ENCODE measurements at places on chromosomes 2 and 18.

DNA sequence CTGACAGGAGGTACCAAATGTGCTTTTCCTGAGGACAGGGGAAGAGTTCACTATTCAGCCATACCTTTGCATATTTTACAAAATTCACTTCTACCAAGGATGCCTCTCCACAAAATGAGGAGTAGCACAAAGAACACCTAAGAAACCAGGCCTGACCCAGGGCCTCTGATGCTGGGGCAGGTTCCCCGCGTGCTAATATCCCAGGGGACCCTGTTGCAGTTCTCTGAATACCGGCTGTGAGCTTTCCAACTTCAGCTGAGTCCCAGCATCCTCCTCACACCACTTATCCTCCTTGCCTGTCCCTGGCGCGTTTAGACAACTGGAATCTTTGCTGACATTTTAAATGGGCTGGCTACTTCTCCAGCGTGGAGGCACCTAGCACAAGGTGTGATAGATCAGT, 142.3 kb downstream of the BCL2 start:
- DNase-seq = no peak

DNA sequence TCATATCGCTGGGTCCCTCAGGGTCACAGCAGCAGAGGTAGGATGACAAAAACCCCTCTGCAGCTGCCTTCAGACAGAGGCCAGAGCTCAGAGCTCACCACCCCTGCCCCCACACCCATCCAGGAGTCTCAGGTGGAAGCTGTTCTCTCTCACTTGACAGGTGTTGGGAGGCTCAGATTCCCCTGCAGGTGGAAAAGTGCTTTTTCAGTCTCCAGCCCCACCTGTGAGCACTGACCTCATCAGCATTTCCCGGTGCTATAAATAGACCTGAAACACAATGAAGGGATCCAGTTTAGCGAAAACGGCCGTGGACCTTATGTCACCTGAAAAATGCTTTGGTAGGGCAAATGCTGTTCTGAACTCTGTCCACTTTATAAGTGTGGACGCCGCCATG, 254.9 kb downstream of the NDUFA10 start:
- no peak for DNase-seq

GRCh38 chr2:42826231-42826630, 33.8 kb upstream of the HAAO start:
- DNase-seq = no peak

DNA sequence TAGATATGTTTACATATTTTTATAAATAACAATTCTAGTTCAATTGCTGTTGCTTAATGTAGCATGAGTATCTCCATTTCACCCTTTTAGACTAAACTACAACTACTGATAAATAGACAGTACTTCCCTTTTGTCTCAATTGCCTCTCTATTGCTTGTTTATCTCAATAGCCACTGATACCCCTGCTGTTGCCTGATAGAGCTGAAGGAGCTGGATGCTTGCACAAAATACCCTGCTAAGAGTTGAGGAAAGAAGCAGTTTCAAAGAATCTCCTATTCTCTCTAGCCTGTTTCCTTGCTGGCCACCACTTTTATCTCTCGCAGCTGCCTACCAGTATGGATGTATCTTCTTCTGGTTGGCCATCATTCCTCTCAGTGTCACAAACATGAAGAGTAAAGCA, 16.9 kb upstream of the ZNF804A start:
- DNase-seq = peak; percentile 50

DNA sequence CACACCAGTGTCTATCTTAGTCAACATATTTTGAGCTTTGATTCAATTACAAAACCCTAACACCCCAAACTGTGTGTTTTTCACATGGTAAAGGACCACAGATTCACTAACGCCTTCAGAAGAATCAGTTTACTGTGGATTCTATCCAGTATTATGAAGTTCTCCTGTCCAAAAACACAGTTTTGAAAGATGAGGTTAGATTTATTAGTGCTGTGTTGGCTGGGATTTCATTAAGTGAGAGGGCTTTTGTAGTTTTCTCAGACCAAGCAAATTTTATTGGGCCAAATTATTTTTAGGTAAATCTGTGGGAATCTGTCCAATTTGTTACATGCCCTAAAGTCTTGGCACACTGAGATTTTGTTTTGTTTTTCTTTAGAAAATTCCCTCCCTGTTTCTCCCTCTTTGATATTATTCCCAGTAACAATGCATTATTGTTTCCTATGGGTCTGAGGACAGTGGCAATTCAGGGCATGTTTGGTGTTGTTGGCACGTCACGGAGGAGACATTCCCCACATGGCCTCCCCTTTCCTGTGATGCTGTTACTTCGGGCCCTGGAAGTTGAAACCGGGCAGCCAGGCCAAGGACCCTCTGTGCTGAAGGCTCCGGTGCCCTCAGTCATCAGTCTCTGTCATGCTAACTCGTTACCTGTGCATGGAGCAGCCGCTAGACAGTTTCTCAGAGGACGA, 87.5 kb upstream of the ALKAL2 start:
- no peak for DNase-seq

- DNase-seq = peak; percentile 83
These were observed 46.0 kb downstream of the LRRFIP1 start for GRCh38 chr2:237673130-237674001.

DNA sequence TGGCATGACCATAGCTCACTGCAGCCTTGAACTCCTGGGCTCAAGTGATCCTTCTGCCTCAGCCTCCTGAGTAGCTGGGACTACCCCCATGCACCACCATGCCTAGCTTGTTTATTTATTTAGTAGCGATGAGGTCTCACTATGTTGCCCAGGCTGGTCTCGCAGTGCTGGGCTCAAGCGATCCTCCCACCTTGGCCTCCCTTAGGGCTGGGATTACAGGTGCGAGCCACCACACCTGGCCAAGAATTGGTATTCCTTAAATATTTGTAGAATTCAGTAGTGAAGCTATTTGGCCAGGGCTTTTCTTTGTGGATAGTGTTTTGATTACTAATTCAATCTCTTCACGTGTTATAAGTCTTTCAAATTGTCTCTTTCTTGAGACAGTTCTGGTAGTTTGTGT, 56.0 kb downstream of the ODC1 start:
- DNase-seq = no peak

DNA sequence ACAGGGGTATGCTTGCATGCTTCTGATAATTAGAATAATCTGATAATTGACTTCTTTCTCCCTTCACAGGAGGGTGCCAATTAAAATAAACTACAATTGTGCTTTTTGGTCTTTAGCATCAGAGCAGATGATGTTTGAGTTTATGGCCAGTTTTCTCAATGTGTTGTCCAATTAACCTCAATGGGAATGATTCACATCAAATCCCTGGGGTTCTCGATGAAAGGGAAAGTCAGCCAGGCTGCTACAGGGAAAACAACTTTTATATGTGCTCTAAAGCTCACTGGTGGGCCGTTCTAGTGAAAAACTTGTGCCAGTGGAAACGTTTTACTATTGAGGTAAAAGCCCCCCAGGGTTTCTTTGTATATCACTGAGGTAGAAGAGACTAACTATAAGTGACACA, 887.3 kb upstream of the CRIM1 start:
- peak; percentile 4 for DNase-seq

GRCh38 chr18:11487390-11487789, 122.0 kb upstream of the SLC35G4 start:
- DNase-seq = peak; percentile 10

GRCh38 chr2:109110170-109110569, 18.8 kb upstream of the SH3RF3 start:
- no peak for DNase-seq

DNA sequence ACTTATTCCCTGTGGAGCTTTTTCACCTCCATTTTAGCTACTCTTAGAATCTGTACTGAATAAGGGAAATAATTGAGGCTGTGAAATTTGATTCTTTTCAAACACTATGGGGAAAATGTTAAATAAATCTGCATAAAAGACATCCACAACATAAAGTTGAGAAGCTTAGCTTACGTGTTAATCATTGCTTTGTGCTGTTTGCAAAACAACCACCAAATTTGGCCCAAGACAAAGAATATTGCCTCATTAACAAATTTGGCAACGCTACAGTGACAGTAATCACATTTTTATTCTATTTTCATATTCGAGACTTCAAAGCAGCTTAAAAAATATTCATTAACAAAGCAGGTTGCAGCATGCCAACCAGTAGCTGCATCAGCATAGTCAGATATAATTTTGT, 437.6 kb downstream of the DPP10 start:
- no peak for DNase-seq

DNA sequence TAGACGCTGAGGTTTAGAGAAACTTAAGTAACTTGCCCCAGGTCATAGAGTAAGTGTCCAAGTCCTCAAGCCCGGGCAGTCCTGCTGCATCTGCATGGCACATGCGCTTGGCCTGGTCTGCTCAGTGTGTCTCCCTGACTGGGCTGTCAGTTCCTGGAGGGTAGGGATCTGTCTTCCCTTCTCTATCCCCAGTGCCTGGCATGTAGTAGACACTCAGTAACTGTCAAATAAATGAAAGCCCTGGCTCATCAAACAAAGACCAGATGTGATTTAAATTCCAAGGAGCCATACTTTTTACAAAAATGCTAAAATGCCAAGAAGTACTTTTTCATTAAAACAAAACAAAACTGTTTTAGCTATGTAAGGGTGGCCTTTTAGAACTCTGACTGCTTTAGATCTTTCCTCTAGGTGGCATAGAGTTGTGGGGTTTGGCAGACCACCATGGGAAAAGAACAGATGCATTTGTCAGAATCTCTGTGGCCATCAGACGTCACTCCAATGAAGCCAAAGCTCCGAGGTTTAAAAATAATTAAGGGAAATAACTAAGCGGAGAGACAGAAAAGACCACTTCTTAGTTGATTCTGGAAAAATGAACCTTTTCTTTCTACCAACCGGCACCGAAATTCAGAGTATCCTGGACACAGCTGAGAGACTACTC, 34.0 kb downstream of the EPAS1 start:
- DNase-seq = no peak

GRCh38 chr2:190786404-190787166, 94.0 kb upstream of the GLS start:
- DNase-seq = no peak

GRCh38 chr18:31513189-31513935, 15.4 kb downstream of the DSG2 start:
- DNase-seq = peak; percentile 96

GRCh38 chr18:21571772-21572171, 28.7 kb downstream of the ESCO1 start:
- no peak for DNase-seq

DNA sequence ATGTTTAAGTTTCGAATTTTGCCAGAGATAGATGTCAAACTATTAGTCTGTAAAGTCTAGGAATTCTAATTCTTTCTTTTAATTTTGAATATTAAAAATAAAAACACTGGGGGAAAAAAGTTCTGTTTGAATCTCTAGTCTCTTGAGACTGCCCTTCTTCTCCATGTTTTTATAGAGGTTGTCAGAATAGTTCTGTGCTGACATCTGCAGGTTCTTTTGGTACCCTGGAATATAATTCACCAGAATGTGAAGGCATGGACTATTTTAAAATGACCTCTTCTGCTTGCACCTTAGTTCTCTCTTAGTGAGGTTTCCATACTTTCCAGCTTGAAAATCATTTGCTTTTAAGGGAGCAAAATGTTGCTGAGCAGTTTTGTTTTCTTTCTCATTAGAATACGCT, 121.0 kb upstream of the MSTN start:
- DNase-seq = no peak

GRCh38 chr2:231308631-231309428, 86.7 kb upstream of the B3GNT7 start:
- peak; percentile 78 for DNase-seq

- DNase-seq = no peak
These were observed 124.8 kb upstream of the RNF152 start for GRCh38 chr18:62017618-62018017.

GRCh38 chr2:97697252-97698235, 15.8 kb upstream of the ZAP70 start:
- DNase-seq = peak; percentile 81

DNA sequence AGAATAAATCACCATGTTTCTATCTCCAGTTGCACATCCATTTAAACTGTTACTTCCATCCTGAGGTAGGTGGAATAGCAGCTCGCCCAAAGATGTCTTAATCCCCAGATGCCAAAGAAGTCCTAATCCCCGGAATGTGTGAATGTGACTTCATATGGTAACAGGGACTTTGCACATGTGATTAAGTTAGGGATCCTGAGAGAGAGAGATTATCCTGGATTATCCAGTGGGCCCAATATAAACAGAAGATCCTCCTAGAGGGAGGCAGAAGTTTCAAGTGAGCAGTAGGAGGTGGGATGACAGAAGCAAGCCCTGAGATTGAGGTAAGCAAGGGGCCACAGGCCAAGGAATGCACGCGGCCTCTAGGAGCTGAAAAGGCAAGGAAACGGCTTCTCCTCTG, 19.8 kb downstream of the CREG2 start:
- no peak for DNase-seq

DNA sequence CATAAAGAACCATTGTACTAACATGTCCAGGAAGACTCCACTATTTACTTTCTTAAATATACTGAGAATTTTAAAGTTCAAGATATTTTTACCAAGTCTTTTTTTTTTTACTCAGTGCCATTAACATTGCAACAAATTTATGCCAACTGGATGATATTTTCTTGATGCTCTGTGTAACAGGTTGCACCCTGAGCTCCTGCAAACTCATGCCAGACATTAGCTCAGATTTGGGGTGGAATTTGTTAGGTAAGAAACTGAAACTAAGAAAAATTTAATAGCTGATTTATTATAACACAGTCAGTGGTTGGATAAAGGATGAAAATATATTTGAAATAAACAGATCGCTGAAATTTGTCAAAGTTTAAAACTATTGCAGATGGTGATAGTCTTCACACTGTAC, 228.6 kb upstream of the SPHKAP start:
- no peak for DNase-seq

- no peak for DNase-seq
These were observed 22.5 kb downstream of the LIPG start for GRCh38 chr18:49584394-49584793.

- DNase-seq = no peak
These were observed 112.9 kb downstream of the MBP start for GRCh38 chr18:77019641-77020040.

DNA sequence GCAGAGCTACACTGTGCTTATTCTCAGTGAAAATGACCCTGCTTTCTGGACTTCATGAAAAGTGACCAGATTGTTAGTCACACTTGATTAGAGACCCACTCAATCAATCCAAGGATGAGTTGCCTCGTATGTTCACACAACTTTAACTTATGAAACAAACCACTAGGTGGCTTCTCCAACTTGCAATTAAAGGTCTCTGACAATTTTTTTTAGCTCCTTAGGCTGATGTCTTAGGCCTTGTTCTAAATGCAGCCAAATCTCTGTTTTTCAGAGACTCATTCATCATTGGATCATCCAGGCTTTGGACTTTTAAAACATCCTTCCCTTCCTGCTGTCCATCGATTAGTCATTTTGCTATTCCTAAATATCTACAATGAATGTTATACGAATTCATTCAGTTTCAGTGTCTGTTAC, 63.4 kb downstream of the MREG start:
- peak; percentile 77 for DNase-seq

- no peak for DNase-seq
These were observed 42.1 kb downstream of the NHEJ1 start for GRCh38 chr2:219118504-219118903.

GRCh38 chr2:55842046-55842445, 81.5 kb downstream of the EFEMP1 start:
- no peak for DNase-seq

DNA sequence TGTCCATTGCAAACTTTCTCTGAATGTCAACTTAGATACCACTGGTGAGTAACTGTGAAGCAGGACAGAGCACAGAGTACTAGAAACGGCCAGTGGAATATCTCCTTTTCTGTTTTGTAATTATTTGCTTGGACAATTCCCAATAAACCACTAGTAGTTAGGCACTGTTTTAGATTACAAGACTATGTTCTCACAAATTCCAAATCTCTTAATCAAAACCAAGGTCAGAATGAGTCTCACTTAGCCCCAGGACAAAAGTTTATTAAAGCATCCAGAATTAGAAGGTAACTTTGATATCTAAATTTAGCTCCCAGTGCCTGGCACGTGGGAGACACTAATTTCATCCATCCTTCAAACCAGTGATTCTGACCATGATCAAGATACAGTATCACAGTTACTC, 89.0 kb downstream of the ZNF521 start:
- DNase-seq = no peak
